ENCODE measurements at places on chromosomes 12 and 14. TPM values are rescaled to one million over a fixed set of nuclear protein-coding genes. Genes with fewer than 3 reads are reported as not detected.

PLBD1 gene
- 6.6 TPM for total RNA-seq

TSPAN19 gene
- total RNA-seq = 0.13 TPM

ZNF605 gene
- total RNA-seq = 7.9 TPM

LRRC10 gene
- not detected for total RNA-seq

JPH4 gene
- total RNA-seq = under 0.01 TPM

RNU7-1 gene
- total RNA-seq = not detected

CLEC4D gene
- total RNA-seq = not detected
